GM04503 (cell line): ENCODE measurements at places on chromosomes 16 and 17.

- DNase-seq: peak; percentile 31
These were observed 33.5 kb downstream of the KANSL1 start for GRCh38 chr17:46159686-46160085.

DNA sequence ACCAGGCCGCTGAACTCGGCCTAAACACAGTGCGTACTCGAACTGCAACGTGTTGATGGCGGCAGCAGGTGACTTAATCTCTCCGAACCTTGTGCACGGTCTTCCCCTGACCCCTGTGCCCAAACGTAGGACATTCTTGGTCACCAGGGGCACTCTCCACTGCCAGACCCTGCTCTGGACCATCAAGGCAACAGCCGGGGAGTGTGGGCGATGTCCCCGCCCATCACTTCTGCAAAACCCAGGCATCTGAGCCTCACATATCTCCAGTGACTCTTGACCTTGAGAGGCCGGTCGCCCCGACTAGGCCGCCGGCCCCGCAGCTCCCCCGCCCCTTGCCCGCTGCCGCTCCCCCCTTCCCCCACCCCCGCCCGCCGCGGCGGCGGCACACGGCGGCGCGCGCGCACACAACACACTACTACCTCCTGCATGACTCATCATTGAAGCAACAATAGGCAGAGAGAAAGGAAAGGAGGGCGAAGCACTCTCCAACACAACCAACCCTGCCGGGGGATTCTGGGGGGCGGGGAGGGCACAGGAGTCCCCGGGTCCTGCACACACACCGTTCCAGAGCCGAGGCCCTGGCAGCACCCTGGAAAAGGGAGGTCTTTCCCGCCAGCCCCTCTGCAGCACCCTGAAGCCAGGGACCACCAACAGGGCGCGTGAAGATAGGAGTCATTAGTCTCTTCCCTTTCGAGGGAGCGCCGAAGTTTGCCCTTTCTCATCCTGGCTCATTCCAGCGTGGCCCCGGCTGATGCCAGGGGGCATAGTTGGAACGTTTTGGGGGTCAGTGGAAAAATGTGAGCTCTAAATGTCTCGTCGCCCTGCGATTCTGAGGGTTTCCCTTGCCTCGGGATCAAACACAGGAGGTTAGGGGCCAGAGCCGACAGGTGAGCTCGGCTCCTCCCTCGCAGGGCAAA, 1.9 kb downstream of the MNT start:
- no peak for DNase-seq

DNA sequence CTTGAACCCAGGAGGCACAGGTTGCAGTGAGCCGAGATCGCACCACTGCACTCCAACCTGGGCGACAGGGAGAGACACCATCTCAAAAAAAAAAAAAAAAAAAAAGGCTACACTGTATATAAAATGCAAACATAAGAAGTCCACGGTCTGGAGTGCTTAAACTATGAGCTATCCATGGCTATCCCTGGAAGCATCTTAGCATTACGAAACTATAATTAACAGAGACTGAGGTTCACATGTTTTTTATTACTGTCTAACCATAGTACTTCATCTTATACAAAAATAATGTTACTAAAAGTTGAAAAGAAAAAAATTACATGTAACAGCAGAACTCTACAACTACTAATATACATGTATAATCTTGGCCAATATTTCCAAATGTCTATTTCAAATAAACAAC, 32.8 kb downstream of the HELZ start:
- no peak for DNase-seq

- DNase-seq: no peak
These were observed 41.2 kb downstream of the MEAK7 start for GRCh38 chr16:84463221-84463620.

- no peak for DNase-seq
These were observed 8.8 kb downstream of the CNP start for GRCh38 chr17:41975099-41976083.

- no peak for DNase-seq
These were observed 710.1 kb downstream of the MAF start for GRCh38 chr16:78890373-78890895.

GRCh38 chr17:27950995-27951394, 57.8 kb upstream of the LYRM9 start:
- no peak for DNase-seq

DNA sequence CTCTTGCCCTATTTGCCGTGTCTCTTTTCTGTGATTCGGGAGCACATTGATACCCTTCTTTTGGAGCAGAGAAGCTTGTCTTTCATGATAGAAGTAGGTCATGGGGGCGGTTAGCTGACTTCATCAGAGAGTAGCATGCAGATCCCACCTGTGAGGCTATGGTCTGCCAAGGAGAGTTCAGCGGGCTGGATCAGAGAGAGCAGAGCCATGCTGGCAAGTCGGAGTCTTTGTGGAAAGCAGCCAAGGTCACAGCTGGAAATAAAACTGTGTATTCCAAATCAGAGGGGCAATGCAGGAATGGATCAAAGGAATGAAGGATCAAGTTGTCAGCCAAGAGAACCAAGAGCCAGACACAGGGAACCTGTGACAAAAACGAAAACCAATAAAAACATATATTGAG, 595.9 kb downstream of the WWOX start:
- DNase-seq: no peak

DNA sequence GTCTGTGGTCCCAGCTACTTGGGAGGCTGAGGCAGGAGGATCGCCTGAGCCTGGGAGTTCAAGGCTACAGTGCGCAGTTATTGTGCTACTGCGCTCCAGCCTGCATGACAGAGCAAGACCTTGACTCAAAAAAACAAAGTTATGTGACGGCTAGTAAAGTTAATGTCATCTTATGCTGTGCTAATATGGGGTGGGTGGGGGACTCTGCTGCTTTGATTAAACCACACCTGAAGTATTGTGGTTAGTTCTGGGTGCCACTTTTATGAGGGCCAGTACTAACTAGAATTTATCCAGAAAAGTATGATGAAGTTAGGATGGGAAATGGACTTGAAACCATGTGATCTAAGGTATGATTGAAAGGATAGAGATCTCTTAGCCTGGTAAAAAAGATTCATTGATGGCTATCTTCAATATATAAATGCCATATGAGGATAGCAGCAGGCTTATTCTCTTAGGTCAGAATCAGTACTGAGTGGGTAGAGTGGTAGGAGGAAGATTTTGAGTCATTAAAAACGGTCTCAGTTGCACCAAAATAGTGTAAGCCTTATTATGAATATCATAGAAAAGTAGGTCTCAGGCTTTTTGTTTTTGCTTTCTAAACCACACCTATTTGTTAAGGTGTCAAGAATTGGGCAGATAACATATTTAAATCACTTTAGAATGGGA, 5.6 kb downstream of the WSB1 start:
- DNase-seq: no peak

DNA sequence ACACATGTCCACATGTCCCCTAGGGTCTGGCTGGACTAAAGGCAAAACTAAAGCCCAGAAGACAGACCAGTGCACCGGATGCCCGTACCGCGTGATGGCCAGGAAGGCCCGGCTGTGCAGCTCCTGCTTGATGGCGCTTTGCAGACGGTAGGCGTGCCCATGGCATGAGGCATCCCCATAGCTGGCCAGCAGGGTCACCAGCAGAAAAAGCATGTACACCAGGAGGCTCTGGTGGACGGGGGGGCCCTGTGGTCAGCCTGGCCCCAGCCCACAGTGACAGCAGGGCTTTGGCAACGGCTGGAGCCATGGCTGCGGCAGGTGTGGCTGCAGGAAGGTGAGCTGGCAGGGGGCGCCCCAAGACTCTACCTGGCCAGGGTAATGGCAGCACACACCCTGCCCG, 42.8 kb downstream of the PKD1 start:
- DNase-seq: no peak

GRCh38 chr17:82332669-82333278, 792 bp downstream of the SECTM1 start:
- DNase-seq: no peak

GRCh38 chr17:48310748-48311213, 119.2 kb downstream of the SKAP1 start:
- no peak for DNase-seq

- DNase-seq: no peak
These were observed 53.7 kb upstream of the WSB1 start for GRCh38 chr17:27240086-27240801.

DNA sequence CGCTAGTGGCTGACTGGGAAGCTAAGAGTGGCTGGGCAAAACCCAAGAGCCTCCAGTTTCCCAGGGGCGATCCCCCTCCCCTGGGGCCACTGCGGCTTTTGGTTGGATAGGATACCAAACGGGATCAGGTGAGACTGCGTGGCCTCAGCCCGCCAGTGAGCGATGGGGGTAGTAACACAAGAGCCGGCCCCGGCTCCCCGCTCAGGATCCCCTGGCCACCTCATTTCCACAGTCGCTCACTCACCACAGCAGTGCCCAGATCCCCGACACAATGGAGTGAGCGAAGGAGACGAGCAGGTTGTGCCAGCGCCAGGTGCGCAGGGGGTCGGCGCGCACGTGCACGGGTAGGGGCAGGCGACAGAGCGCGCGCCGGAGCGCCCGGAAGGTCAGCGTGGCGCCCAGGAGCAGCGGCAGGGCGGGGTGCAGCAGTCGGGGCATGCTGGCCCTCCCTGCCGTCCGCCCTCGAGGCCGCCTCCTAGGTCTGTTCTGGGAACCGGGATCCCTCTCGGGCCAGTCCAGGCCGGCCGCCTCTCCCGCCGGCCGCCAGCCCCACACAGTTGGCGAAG, 290 bp downstream of the TLCD1 start:
- DNase-seq: no peak

DNA sequence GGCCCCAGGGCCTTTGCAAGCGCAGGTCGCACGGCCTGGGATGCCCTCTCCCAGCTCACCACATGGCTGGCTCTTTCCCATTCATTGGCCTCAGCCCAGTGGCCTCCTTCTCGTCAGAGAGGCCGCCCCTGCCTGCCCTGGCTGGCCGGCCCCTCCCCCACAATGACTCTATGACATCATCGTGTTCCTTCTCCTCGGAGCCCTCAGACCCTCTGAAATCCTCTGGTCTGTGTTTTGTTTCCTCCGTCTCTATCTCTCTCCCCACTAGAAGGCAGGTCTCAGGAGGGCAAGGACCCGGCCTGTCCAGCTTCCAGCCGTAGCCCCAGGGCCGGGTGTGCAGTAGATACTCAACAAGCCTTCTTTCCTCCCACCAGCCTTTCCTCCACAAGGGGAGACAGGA, 164.8 kb upstream of the FOXF1 start:
- no peak for DNase-seq

DNA sequence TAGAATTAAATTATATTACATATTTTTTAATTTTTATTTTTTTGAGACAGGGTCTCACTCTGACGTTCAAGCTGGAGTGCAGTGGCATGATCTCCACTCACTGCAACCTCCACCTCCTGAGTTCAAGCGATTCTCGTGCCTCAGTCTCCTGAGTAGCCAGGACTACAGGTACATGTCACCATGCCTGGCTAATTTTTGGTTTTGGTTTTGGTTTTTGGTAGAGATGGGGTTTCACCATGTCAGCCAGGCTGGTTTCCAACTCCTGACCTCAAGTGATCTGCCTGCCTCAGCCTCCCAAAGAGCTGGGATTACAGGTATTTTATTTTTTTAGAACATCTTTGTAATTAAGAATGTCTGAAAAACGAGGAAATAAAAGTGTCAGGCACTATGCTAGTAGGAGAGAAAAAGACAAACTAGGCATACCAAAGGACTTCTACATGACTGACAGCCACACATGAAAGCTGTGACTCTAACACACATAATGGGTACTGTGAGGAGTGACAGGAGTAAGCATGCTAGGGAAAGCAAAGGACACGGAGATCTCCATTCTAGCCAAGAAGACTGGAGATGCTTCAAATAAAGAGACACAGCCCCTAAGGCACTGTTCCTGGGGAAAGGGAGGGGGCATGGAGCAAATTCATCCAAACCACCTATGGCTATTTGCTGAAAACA, 7.3 kb downstream of the GNA13 start:
- DNase-seq: no peak

DNA sequence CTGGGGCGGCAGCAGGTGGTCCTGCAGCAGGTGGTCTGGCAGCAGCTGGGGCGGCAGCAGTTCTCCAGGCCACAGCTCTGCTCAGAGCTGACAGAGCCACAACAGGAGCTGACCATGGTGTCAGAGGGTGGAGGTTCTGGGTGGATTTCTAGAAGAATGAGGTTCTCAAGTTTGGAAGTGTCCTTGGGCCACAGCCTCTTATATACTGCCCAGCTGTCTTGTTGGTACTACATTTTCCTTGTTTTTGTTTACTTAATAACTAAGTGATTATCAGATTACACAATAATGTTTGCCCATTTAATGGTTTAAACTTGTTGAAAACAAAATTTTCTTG, at the start of gene KRTAP4-5:
Gene KRTAP4-5, minus strand, starts transcription at position 174 of the 334 bp plus-strand sequence. Its CDS starts 58 bp downstream, at position 116.
- no peak for DNase-seq

DNA sequence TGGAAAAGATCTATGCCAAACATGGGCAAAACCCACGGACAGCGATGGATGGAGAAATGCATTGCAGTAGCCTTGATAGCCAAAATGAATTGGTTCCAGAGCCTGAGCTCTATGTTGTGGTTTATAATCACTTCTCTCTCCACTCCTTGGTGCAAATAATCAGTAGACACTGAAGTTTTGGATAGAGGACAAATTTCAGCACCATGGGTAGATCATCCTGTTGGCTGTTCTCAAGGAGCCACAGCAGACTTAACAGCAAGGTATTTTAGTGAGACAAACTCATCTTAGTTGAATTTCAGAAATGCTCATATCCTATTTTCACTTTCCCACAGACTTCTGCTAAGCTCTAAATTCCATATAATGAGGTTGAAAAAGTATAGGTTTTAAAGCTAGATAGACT, 88.3 kb upstream of the CCL1 start:
- no peak for DNase-seq

GRCh38 chr17:31554930-31555329, 163.5 kb downstream of the RAB11FIP4 start:
- DNase-seq: no peak

DNA sequence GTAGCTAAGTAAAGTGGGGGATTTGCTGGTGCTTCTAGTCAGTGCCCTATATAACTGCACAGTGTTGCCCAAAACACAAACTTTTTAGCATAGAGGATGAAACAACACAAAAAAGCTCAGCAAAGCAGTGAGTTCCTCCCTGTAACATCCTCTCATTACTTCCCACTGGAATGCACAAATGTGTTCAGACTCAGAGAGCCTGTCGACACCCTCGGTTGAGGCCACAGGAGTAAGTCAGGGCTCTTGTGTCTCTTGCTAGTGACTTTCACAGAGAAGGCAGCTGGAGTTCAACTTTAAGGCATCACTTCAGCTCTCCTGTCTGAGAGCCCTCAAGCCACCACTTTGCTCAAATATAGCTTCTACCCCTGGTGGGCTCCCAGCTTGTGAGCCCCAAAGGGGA, 107.2 kb upstream of the NETO2 start:
- DNase-seq: no peak

DNA sequence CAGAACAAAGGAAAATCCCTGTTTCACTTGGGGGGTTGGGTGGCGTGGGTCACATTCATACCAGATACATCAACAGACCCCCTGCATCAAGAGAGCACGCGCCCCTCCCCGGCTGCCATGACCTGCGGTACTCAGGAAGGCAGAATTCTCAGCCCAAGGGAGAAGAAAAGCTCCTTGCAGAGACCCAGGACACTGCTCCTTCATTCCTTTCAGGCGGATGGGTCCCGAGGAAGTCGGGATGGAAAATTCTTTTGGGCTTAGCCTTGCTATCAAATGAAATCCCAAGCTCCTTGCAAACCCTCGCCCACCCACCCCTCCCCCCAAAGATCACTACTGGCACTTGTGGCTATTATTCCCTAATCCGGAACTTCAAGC, 40.6 kb downstream of the HIC1 start:
- no peak for DNase-seq

GRCh38 chr17:31310260-31310659, 3.6 kb downstream of the EVI2B start:
- DNase-seq: no peak
